ENCODE measurements at places on chromosomes 6 and 20. TPM values are rescaled to one million over a fixed set of nuclear protein-coding genes. Genes with fewer than 3 reads are reported as not detected.

The NKAIN2 gene
- total RNA-seq = 0.45 TPM

The MBOAT1 gene
- total RNA-seq = 7.5 TPM

The HIVEP1 gene
- total RNA-seq = 37.9 TPM

The BTBD3 gene
- 2.2 TPM for total RNA-seq

The ATXN1 gene
- 120 TPM for total RNA-seq

The CCDC170 gene
- 0.96 TPM for total RNA-seq

The OR2H2 gene
- total RNA-seq = not detected

The AKAP12 gene
- total RNA-seq = 17.6 TPM

The RUNX2 gene
- 7.0 TPM for total RNA-seq

The MYB gene
- total RNA-seq = 3.5 TPM

The IL17A gene
- total RNA-seq = not detected

The MTO1 gene
- 46.1 TPM for total RNA-seq

Data from natural killer cell (primary cell).